ENCODE measurements at places on chromosomes 3 and 15. TPM values are rescaled to one million over a fixed set of nuclear protein-coding genes. Genes with fewer than 3 reads are reported as not detected.

CTXND1 gene
- total RNA-seq, result 0.37 TPM

GABRR3 gene
- total RNA-seq, result not detected

DUT gene
- total RNA-seq, result 47.9 TPM

EIF3J gene
- total RNA-seq, result 69.5 TPM

FGF7 gene
- total RNA-seq, result 14.4 TPM

ST3GAL6 gene
- 5.9 TPM for total RNA-seq

FGF12 gene
- total RNA-seq, result 7.3 TPM

PP2D1 gene
- total RNA-seq, result not detected

TMEM212 gene
- total RNA-seq, result not detected

TGM4 gene
- not detected for total RNA-seq

TMEM108 gene
- total RNA-seq, result 0.23 TPM

DNA sequence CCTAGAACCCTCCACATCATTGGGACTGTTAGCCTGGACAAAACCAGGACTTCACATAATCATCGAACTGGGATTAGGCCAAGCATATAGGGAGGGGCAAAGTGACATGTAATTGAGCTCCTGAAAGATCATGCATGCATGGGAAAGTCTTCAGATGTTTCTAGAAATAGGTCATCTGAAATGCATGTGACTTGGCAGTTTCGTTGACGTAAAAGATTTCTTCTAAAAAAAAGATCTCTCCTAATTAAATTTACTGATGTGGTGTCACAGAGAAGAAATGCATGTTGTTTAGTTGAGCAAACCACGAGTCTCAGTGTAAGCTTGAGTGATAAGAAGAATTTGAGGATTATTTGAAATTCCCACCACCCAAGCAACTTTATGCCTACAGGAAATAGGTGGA, 70.0 kb upstream of the LIMD1 start:
- no peak overlapping the region for H3K4me3 ChIP-seq
- no peak overlapping the region for H3K27ac ChIP-seq
- no peaks in the 10 kb centered on the region for H3K4me1 ChIP-seq
- DNase-seq, result no peak
- no peaks in the 10 kb centered on the region for H3K27me3 ChIP-seq

DNA sequence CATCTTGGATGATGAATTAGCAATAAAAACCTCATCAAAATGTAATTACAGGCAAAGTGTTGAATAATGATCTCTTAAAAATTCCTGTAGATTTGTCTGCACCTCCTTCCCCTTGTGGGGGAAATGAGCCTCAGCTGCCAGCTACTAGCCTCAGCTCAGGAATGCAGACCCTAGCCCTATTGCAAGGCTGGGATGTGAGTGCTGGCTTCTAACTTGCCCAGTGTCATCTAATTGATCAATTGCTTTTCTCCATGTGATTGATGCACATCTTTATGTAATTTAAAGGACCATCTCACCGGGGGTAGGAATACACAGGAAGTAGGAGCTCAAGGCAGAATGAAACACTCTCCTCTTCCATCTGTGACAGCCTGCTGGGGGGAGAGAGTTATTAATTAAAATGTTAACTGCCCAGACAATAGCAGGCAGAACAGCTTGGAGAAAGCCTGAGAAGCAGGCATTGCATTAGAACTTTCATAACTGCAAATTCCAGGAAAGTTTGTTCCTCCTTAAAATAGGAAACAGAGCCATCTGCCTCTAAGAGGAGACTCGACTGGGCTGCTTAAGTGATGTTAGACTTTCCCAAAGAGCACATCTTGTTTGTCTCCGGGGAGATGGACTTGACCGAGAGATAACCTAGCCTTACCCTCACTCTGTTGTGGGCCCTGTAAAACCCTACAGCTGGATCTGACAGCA, 69.6 kb downstream of the LRTM1 start:
- no peaks in the 10 kb centered on the region for H3K4me1 ChIP-seq
- H3K27ac ChIP-seq, result no peak overlapping the region
- no peaks in the 10 kb centered on the region for H3K27me3 ChIP-seq
- H3K36me3 ChIP-seq, result no peaks in the 10 kb centered on the region
- no peak for DNase-seq

GRCh38 chr3:123658852-123659206, 74.0 kb upstream of the HACD2 start:
- no peaks in the 10 kb centered on the region for H3K36me3 ChIP-seq
- no peaks in the 10 kb centered on the region for H3K27me3 ChIP-seq
- H3K4me3 ChIP-seq, result no peak overlapping the region
- no peak for DNase-seq
- H3K27ac ChIP-seq, result no peak overlapping the region
- H3K4me1 ChIP-seq, result peaks cover 8% of the 10 kb centered on the region

GRCh38 chr3:170162630-170163029, 18.9 kb downstream of the PHC3 start:
- H3K4me1 ChIP-seq, result peaks cover 7% of the 10 kb centered on the region
- DNase-seq, result no peak
- no peak overlapping the region for H3K27ac ChIP-seq
- no peak overlapping the region for H3K4me3 ChIP-seq
- H3K36me3 ChIP-seq, result no peaks in the 10 kb centered on the region
- no peaks in the 10 kb centered on the region for H3K27me3 ChIP-seq

DNA sequence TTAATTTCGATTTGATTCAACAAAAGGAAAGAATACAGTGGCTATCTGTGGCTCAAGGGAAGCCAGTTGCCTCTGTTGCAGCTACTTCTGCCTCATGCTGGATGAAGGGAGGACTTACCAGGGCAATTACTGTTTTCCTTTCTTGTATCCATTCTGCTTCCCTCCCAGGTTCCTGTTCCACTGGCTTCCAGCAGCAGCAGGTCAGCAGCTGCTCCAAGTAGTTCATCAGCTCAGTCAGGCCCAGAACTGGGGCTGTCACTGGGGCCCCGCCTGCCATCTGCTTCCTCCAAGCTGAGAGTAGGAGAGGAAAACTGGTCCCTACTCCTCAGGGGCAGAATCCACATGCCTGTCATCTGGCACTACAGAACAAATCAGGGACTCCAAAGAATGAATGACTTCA, 48.6 kb upstream of the ULK4 start:
- no peak overlapping the region for H3K4me3 ChIP-seq
- no peaks in the 10 kb centered on the region for H3K27me3 ChIP-seq
- no peaks in the 10 kb centered on the region for H3K36me3 ChIP-seq
- DNase-seq, result no peak
- no peak overlapping the region for H3K27ac ChIP-seq

DNA sequence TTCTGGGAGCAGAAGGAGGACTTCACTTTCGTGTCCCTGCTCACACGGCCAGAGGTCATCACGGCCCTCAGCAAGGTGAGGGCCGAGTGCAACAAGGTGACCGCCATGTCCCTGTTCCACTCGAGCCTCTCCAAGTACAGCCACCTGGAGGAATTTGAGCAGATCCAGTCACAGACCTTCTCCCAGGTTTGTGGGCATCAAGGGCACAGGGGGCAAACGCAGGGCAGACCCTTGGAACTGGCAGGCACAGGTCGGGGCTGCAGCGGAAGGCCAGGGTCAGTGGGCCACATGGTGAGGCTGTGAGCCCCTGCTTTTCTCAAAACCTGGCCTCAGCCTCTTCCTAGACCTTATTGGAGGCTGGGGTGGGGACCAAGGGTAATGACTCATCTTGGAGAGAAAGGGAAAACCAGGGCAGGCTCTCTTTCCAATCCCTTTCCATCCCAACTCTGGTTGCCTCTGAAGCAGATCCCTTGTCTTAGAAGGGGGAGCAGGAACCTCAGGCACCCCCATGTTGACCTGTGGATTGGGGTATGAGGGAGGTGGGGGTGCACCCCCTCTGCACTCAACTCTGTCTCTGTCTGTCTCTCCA, 29.5 kb downstream of the DNAH1 start:
- no peaks in the 10 kb centered on the region for H3K27me3 ChIP-seq
- DNase-seq, result no peak
- no peaks in the 10 kb centered on the region for H3K36me3 ChIP-seq
- H3K4me3 ChIP-seq, result no peak overlapping the region
- H3K27ac ChIP-seq, result no peak overlapping the region
- H3K4me1 ChIP-seq, result no peaks in the 10 kb centered on the region

- DNase-seq, result no peak
- H3K27me3 ChIP-seq, result no peaks in the 10 kb centered on the region
- no peaks in the 10 kb centered on the region for H3K36me3 ChIP-seq
- H3K27ac ChIP-seq, result no peak overlapping the region
- no peak overlapping the region for H3K4me3 ChIP-seq
- no peaks in the 10 kb centered on the region for H3K4me1 ChIP-seq
Observed at GRCh38 chr15:69881766-69882165, 216.0 kb downstream of the TLE3 start.

- peaks cover 7% of the 10 kb centered on the region for H3K4me1 ChIP-seq
- no peak overlapping the region for H3K4me3 ChIP-seq
- no peak overlapping the region for H3K27ac ChIP-seq
Observed at GRCh38 chr3:139317660-139318430, 26.0 kb upstream of the MRPS22 start.

- peaks cover 4% of the 10 kb centered on the region for H3K4me1 ChIP-seq
- peak overlapping the region; percentile 92 for H3K27ac ChIP-seq
- peak overlapping the region; percentile 52 for H3K4me3 ChIP-seq
- no peak for DNase-seq
Observed at GRCh38 chr3:48473617-48473952, 27.0 kb downstream of the ATRIP start.

GRCh38 chr3:66997560-66998112, 471 bp upstream of the KBTBD8 start:
- H3K4me3 ChIP-seq, result no peak overlapping the region
- H3K27me3 ChIP-seq, result no peaks in the 10 kb centered on the region
- no peak overlapping the region for H3K27ac ChIP-seq
- peaks cover 6% of the 10 kb centered on the region for H3K4me1 ChIP-seq
- no peaks in the 10 kb centered on the region for H3K36me3 ChIP-seq
- DNase-seq, result no peak

DNA sequence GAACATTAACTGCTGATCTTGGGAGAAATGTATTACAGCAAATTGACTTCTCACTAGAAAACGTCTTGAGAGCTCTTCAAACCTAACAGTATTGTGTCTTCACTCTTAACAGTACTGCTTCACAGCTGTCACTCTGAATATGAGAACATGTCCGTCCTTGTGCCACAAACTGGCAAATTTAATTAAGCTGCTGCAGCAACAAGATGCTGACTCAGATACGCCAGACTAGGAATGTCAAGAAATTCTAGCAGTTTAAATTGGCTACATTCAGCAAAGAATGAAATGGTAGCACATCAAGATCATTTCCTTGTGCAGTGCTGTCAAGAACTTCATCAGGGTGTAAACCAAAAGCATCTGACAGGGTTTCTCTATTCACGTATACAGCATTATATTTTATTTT, 7.6 kb downstream of the ICE2 start:
- H3K36me3 ChIP-seq, result no peaks in the 10 kb centered on the region
- peaks cover 7% of the 10 kb centered on the region for H3K4me1 ChIP-seq
- no peak for DNase-seq
- H3K27ac ChIP-seq, result no peak overlapping the region

Measured in pancreas (tissue), 10 donors.